ENCODE measurements at places on chromosomes 16 and 17.

DNA sequence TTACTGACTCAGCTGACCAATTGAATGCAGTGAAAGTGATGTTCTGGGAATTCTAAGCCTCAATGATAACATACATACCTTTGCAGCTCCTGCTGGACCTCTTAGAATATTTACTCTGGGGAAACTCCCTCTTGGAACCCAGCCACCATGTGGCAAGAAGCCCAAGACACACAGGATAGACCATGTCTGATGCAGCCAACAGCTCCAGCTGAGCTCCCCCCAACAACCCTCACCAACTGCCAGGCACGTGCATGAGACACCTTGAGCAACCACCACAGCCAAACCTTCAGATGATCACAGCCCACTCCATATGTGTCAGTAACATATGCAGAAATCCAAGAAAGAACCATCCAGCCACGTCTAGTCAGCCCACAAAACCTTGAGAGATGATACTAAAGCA is 53.0 kb downstream of the XYLT1 start:
- no peak for DNase-seq

- no peak for DNase-seq
These were observed 217.9 kb upstream of the PSMD7 start for GRCh38 chr16:74078511-74079231.

DNA sequence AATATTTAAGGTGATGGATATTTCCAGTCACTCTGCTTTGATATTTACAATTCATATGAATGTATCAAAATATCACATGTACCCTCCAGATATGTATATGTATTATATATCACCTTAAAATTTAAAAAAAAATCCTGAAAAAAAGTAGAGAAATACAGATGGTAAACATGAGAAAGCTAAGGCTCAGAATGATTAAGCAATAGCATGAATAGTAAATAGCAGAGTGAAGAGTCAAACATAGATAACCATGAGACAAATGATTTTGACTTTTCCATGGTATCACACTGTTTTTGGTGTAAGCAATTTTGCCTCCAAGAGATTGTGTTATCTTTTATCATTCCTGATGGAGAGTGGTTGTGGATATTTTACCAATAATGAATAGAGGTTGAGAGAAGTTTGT is 868.8 kb downstream of the CDH11 start:
- DNase-seq = no peak

- DNase-seq = no peak
These were observed 46.0 kb downstream of the BEAN1 start for GRCh38 chr16:66473051-66473571.

GRCh38 chr16:28179354-28179753 is 32.4 kb downstream of the XPO6 start:
- no peak for DNase-seq

DNA sequence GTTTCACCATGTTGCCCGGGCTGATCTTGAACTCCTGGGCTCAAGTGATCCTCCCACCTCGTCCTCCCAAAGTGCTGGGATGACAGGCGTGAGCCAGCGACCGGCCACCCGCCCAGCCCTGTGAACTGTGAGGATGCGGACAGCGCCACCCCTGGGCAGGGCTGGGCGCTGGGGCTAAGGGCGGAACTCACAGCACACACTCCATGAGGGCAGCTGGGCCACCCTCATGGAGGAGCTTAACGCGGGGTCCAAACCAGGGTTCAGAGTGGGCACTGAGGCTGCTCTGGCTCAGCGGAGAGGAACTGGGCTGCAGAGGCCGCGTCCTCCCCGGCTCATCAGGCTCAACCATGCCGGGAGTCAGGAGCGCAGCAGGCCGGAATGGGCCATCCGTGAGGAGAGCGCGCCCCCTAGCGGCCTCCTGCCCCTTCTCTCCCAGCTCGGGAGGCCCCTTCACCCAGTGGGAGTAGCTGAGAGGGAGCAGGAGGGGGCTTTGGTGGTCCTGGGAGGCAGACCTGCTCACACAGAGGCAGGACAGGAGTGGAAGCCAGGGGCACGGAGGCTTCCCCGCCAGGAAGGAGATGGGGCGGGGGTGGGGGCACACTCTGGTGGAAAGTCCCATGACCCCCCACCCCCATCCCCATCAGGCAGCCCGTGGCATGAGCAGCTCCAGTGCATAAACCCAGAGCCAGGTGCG is 13.8 kb downstream of the CORO7 start:
- DNase-seq = no peak

GRCh38 chr17:3885271-3885670 is 7.6 kb downstream of the CAMKK1 start:
- DNase-seq = no peak

DNA sequence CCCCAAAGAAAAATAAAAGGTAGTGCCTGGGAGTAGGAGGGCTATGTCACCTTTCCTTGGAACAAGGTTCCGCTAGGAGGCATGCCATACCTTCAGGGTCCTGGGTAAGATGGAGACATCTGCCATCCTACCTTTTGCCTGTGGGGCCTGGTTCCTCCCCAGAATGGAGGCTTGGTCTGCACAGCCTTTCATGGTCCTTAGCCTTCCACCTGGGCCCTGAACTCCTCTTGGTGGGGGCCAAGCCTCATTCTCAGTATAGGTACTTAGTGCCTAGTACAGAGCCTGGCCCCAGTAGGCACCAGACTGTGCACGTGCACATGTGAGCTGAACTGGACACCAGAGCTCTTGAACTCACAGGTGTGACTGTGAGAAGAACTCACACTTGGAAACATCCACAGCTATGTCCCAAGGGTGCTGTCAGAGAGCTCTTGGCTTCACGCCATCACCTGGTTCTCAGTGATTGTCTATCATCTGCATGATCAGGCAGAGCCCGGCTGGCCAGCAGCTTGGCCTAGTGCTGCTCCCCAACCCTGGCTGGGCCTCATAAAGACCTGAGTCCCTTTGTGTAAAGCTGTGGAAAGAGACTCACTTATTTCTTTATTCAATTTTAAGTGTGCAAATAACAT is 143.2 kb downstream of the SOCS1 start:
- DNase-seq = no peak

GRCh38 chr17:49454050-49454449 is 39.4 kb upstream of the PHB1 start:
- no peak for DNase-seq

GRCh38 chr16:49876716-49877129 is 20.8 kb upstream of the ZNF423 start:
- no peak for DNase-seq

GRCh38 chr16:81817789-81818567 is 38.9 kb downstream of the PLCG2 start:
- no peak for DNase-seq

DNA sequence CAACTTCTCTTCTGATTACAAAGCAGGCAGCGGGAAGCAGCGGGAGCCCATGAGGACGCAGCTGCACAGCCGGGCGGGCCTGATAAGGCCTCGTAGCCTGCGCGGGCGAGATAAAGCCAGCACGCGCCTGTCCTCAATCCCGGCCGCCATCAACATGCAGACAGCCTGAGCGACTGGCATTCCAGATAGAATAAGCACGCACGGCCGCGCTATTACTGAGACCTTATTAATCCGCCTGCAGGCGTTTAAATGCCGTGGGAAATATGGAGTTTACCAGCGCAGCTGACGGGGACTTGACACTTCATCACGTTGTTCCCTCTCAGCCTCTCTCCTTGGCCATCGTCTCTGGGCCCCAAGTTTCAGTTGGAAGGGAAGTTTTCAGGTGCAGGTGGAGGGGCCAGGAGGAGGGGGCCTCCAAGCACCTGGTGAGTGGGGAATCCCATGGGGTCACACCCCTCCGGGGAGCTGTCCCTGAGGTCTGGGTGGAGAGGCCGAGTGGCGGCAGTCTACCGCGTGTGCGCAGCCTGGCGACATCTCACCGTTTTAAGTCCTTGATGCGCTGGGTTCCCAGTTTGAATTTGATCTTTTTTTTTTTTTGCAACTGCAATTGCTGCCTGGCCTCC is 27.3 kb upstream of the CBFA2T3 start:
- no peak for DNase-seq

- DNase-seq = peak; percentile 32
These were observed 95.6 kb upstream of the CDYL2 start for GRCh38 chr16:80899809-80900592.

- DNase-seq = no peak
These were observed 499.7 kb downstream of the XYLT1 start for GRCh38 chr16:16971042-16971441.

DNA sequence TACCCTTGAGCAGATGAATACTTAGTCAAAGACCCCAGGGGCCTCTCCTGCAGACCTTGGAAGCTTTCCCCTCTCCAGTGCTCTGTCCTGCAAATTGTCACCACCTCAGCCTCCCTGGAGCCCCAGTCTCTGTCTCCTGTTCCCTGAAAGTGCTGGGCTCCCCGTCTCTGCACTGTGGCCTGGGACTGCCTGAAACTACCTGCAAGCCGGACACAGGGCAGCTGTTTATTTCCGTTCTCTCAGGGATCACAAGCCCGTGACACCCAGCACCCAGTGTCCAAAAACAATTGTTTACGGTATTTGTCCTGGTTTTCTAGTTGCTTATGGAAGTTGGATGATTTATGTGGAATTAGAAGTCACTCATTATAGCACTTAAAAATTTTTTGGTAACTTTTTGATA is 81.6 kb upstream of the CHMP6 start:
- DNase-seq = no peak

GRCh38 chr17:12247761-12248160 is 227.1 kb downstream of the MAP2K4 start:
- DNase-seq = no peak

DNA sequence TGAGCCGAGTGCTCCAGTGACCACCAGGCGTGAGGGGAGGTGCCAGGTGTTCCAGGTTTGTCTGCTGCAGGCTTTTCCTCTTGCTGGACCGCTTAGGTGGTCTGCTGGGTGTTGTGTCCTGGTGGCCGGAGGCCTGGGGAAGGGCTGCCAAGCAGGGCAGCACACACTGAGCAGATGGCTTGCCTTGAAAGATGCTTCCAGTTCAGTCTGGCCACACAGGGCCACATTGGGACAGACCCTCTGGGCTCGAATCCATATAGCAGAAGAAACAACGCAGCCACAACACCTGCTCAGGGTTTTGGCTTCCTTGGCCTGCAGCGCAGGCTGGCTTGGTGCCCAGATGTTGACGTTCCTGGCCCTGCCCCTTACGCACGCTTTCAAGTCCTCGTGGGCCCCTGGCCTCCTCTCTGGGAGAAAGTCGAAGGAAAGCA is 24.8 kb downstream of the GINS2 start:
- DNase-seq = no peak

- no peak for DNase-seq
These were observed 63.0 kb upstream of the CES5A start for GRCh38 chr16:55938126-55938525.

DNA sequence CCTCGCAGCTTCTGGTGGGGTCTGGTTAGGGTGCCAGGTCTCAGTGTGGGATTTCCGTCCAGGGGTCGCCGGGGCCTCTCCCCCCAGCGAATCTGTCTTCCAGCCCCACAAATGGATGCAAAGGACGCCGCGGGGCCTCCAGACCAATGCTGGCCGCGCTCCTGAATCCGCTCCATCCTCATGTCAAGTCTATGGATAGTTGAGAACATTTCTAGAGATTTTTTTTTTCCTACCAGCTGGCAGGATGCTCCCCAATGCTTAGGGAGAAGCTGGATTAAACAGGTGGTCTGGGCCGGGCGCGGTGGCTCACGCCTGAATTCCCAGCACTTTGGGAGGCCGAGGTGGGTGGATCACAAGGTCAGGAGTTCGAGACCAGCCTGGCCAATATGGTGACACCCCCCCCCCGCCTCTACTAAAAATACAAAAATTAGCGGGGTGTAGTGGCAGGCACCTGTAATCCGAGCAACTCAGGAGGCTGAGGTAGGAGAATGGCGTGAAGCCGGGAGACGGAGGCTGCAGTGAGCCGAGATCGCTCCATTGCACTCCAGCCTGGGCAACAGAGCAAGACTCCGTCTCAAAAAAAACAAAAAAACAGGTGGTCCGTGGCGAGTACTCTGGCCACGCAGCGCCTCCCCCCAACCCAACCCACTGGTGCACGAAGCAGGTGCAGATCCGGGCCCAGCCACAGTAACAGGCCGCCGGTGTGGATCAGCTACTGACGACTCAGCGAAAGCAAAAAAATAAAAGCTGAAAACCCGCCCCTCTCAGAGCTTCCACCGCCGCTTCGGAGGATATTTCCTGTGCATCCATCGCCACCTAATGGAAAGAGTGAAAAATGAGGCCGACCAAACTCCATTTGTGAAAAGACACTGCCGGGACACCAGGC is 1.1 kb upstream of the NXN start:
- DNase-seq = peak; percentile 68

All from left renal pelvis (tissue), 4 donors.